NK-92 treated with Interleukin-12 subunit alpha and Interleukin-12 subunit beta, amount 100 ng/mL, for 24 hours (cell line): ENCODE measurements at places on chromosomes 7 and 10.

DNA sequence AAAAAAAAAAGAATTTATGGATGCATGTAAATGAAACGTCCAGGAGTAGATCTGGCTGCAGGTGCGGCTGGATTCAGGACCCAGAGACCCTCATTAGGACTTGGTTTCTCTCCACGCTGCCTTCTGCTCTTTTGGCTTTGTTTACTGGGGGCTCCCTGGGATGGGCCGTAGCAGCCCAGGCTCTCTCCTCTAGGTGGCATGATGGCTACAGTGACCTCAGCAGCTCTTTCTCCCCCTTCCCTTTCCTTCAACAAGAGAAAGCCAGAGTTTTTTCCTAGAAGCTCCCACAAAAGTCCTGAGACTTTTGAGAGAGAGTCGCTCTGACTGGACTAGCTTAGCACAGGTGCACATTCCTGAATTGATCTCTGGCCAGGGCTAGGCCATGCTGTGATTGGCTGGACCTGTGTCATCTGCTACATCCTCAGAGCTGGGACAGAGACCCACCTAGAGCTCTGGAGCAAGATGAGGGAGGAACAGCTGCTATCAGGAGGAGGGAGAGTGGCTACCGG, 67.8 kb upstream of the PDCD4 start:
- no peak for DNase-seq

GRCh38 chr10:73478636-73479035, 17.2 kb downstream of the PPP3CB start:
- no peak for DNase-seq

DNA sequence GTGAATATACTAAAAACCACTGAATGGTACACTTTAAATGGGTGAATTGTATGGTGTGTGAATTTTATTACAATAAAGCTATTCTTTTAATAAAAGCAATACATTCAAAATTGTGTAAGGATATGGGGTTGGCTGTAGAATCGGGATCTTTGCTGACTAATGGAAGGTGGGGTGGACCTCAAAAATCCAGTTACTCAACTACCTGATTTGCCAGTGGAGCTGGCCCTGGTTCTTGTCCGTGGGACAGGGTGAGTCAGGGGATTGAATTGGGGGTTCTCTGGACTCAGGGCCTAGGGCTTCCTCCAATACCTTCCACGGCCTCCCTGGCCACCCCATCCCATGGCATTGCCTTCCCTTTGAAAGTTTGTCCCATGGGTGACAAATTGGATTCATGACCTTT, 13.5 kb upstream of the RABGEF1 start:
- no peak for DNase-seq

GRCh38 chr7:138903186-138903820, 77.9 kb downstream of the KIAA1549 start:
- DNase-seq, result no peak

DNA sequence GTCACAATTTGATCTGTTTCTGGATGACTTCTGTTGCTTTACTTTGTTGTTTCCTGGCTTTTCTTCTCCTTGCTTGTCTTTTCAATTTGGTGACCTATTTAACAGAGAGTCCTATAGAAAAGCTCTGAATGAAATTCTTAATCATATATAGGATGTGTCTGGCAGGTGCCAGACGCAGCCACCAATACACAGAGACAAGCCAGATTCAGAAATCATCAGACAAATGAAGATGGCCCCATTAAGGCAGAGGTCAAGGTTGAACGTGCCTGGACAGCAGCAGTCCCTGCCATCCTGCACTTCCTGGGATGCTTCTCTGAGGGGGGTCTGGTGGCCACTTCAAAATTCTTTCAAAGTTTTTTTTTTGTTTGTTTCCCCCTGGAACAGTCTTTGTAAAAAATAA, 846.7 kb upstream of the COBL start:
- DNase-seq, result no peak

GRCh38 chr10:128042131-128042610, 84.1 kb downstream of the MKI67 start:
- DNase-seq, result peak; percentile 49

DNA sequence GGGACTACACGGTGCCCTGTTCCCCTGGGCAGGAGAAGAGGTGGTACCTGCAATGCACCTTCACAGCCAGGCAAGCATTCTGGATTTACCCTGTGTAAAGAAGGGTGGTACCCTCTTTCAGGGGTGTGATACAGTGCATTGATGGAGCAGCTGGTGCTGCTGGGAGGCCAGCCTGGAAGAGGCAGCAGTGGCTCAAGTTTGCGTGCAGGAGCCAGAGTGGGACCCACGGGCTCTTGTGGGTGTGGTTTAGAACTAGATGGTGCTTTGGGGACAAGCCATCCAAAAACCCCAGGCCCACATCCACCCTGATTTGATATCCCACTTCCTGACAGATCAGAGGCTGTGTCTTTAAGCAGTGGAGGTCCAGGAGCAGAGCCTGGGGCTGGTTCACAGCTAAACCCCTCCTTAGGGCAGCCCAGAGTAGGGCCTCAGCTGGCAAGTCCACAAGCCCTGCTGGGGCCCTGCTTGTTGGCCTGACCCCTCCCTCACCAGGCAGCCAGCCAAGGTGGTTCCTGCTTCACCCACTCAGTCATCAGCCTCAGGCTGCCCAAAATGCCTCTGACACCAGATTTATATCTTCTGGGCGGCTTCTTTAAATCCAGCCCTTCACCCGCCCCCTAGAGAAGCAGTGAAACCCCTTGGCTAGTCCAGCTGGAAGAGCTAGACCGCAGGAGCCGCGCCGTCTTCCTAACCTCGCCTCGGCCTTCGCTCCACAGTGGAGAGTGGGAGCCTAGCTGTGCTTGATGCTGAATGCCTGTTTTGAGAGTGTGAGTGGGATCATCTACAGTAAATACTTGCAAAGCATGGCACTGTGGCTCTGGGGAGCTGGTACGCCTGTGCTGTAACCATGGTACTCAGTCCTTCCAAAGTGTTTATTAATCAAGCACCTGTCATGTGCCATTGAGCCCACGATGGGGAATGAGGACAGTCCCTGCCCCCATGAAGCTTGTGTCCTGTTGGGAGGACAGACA, 1.4 kb upstream of the ASIC3 start:
- DNase-seq, result no peak

GRCh38 chr7:43779045-43779812, 20.7 kb downstream of the BLVRA start:
- DNase-seq, result no peak

- DNase-seq, result no peak
These were observed 74.7 kb downstream of the CXCL12 start for GRCh38 chr10:44309939-44310761.
